ENCODE measurements at places on chromosomes 2 and 18.

DNA sequence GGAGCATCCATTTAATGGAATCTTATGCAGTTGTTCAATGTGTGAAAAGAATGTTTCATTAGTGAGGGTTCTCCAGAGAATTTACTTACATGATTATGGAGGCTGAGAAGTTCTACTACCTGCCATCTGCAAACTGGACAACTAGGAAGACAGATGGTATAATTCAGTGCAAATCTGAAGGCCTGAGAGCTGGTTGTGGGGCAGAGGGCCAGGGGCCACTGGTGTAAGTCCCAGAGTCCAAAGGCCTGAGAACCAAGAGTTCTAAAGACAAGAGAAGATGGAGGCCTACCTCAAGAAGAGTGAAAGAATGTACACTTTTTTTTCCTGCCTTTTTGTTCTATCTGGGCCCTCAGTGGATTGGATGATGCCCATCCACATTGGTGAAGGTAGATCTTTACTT lies 114.8 kb downstream of the DDX1 start:
- H3K4me3 ChIP-seq: no peak overlapping the region
- no peaks in the 10 kb centered on the region for H3K36me3 ChIP-seq
- H3K27ac ChIP-seq: no peak overlapping the region
- peaks cover 2% of the 10 kb centered on the region for H3K4me1 ChIP-seq
- DNase-seq: no peak

DNA sequence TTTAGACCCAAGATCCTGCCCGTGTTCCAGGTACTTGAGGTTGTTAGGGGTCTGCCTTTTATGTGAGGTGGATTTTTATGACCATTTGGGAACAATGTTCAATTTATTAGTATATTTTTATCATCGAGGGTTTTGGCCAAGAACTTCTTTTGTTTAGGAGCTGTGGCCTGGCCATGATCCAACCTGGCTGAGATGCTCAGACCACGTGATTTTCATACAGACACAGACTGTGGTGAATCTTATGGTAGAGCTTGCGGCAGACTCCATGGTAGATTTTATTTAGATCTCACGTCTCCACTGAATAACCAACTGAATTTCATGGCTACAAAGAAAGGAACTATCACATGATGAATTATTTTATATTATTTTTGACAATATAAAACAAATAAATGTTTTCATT lies 405.5 kb upstream of the VWC2L start:
- H3K27ac ChIP-seq: no peak overlapping the region
- no peaks in the 10 kb centered on the region for H3K4me1 ChIP-seq
- H3K27me3 ChIP-seq: no peaks in the 10 kb centered on the region
- no peak for DNase-seq

GRCh38 chr2:16466133-16466820 lies 199.4 kb downstream of the CYRIA start:
- no peaks in the 10 kb centered on the region for H3K36me3 ChIP-seq
- H3K27ac ChIP-seq: no peak overlapping the region
- no peak overlapping the region for H3K4me3 ChIP-seq
- DNase-seq: no peak
- H3K4me1 ChIP-seq: no peaks in the 10 kb centered on the region
- H3K27me3 ChIP-seq: no peaks in the 10 kb centered on the region

DNA sequence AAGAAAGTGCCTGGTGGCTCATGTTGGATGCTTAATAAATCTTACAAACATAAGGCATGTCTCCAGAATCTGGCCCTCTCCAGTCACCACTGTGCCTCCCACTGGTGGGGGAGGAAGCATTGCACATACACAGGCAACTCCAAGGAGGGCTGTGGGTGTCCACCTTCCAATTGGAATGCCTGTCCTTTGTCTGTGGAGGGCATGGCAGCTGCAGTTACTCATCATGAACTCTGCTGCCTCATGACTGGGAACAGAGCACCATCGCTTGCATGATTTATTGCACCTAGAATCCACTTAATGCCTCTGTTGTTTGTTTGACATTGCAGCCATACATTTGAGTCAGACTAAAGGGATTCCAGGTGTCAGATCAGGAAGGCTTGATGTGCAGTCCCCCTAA lies 278.9 kb downstream of the PRKCE start:
- H3K4me3 ChIP-seq: no peak overlapping the region
- H3K36me3 ChIP-seq: no peaks in the 10 kb centered on the region
- no peaks in the 10 kb centered on the region for H3K4me1 ChIP-seq
- H3K27ac ChIP-seq: no peak overlapping the region
- DNase-seq: no peak
- H3K27me3 ChIP-seq: no peaks in the 10 kb centered on the region

DNA sequence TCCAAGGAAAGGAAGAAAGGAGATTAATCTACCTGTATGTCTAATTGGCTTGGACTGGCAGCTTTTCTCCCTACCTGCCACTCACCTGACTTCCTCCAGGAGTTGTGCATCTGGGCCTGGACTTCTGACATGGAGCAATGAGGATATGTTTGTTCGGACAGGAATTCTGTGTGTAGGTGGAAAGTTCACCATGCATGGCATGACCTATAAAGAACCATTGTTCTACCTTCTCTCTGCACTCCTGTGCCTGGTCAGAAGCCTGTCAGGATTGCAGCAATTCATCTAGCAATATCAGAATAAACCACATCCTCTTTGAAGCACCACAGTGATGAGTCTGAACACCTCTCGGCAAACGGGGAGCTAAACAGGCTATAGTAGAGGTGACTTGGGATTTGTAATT lies 20.8 kb downstream of the CCDC85A start:
- no peaks in the 10 kb centered on the region for H3K4me1 ChIP-seq
- no peak overlapping the region for H3K4me3 ChIP-seq
- no peak overlapping the region for H3K27ac ChIP-seq
- no peaks in the 10 kb centered on the region for H3K36me3 ChIP-seq

- H3K4me1 ChIP-seq: no peaks in the 10 kb centered on the region
- no peaks in the 10 kb centered on the region for H3K36me3 ChIP-seq
- no peak overlapping the region for H3K27ac ChIP-seq
- no peak overlapping the region for H3K4me3 ChIP-seq
Measured at GRCh38 chr18:51862051-51862715, 477.8 kb upstream of the DCC start.
